ENCODE measurements at places on chromosomes 12 and 14.

- DNase-seq: no peak
Observed at GRCh38 chr12:62254967-62255366, 5.2 kb upstream of the USP15 start.

- DNase-seq: no peak
Observed at GRCh38 chr12:109989380-109989779, 6.8 kb downstream of the GIT2 start.

DNA sequence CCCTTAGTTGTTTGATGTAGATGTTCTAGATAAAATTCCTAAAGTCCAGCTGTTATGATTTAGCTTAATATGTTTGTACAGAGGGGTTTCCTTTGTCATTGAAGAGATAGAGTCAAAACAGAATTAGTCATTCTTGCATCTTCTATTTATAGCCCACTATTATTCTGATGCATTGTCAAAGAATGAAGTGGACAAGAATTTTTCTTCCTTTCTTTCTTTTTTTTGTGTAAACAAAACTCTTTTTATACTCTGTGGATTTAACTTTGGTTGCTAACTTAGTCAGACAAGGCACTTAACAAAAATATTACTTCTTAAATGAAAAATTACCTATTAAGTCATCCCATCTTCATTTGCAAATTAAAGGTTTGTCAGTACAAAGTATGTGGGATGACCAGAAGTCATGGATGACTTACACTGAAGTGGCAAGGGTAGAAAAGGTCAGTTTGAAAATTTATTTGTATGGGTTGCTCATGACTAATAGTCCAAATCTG is 215.6 kb upstream of the DDHD1 start:
- no peak for DNase-seq

GRCh38 chr12:132631666-132632065 is 13.1 kb downstream of the P2RX2 start:
- DNase-seq: no peak

DNA sequence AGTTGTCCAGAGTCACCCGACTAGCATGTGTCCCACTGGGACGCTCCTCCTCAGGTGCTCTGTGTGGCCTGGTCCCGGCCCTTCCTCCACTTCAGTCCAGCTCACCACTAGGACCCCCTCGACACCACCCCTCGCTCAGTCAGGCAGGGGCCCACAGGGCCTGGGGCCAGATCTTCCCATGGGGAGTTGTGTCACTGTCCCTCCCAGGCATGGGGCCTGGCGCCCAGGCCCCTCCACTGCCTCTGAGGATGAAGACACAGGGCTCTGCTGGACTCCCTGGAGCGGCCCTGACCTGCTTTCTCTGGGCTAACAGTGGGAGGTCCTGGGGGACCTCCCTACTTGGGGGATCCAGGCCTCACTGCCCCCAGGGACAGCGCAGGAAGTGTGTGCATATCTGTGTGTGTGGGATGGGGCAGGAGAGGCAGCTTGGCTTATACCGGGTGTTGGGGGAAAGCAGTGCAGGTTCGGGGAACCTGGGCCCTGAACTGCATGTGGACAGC is 43.8 kb downstream of the KRT80 start:
- no peak for DNase-seq

DNA sequence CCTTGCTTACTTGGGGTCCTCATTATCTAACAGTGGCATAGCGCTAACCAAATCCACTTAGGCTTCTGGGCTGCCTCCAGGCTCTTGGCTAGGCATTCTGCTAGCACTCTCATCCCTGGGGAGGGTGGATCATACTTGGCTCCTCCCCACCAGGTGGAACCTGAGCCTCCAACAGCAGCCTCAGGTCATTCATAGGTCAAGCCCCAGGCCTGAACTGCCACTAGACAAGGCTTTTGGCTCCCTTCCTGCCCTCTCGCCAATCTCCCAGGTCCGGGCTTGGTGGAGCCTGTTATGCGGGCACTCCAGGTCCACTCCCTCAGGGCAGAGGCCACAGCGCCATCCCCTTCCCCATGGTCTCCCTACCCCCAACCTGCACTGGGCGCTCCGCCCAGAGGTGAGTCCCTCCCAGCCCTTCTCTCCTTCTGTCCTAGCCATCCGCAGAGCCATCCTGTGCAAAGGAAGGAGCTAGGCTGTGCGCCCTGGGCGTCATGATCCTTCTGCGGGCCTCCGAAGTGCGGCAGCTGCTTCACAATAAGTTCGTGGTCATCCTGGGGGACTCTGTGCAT is 154.9 kb upstream of the AMIGO2 start:
- no peak for DNase-seq

DNA sequence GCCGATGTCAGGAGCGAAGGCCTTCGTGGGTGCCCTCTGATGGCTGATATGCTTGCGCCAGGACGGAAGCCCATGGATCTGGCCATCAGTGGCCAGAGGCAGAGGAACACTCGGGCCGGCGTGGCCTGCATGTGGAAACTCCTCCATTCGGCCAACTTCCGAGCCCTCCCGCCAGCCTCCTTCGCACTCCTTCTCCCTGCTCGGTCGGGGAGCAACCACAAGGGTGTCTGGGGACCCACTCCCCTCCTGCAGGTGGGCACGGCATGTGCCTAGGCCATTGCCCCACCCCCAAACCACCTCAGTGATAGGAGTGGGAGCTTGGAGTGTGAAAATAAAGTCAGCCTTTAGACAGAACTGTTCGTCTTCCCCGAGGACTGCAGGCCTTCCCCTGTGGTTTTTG is 231.3 kb downstream of the BCL11B start:
- no peak for DNase-seq

- no peak for DNase-seq
Observed at GRCh38 chr12:7485095-7485494, 18.5 kb downstream of the CD163 start.

- no peak for DNase-seq
Observed at GRCh38 chr12:1934068-1934467, 15.6 kb upstream of the CACNA2D4 start.

- DNase-seq: no peak
Observed at GRCh38 chr14:100552524-100553125, 34.6 kb downstream of the BEGAIN start.

GRCh38 chr14:91953170-91953985 is 5.9 kb upstream of the FBLN5 start:
- no peak for DNase-seq

- no peak for DNase-seq
Observed at GRCh38 chr12:4296751-4297150, 23.2 kb downstream of the CCND2 start.

- no peak for DNase-seq
Observed at GRCh38 chr14:31911160-31911559, 165.9 kb upstream of the ARHGAP5 start.

DNA sequence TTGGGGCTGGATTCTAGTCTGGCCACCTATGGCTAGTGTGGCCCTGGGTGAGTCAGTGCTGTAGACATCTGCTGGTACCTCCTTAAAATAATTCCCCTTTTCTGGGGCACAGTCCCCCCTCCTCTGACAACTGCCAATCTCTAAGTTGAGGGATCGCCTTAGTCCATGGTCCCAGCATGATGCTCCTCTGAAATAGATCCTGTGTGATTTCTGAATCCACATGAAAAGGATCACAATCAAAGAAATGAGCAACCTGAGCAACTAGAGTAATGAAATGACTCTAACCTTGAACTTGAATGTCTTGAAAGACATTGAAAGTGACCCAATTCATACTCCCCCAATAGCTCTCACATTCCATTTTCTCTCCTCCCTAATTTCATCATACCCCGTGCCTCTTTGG is 332.5 kb downstream of the VRK1 start:
- no peak for DNase-seq

GRCh38 chr12:132812631-132813305 is 15.9 kb downstream of the GOLGA3 start:
- DNase-seq: no peak
